ENCODE measurements at places on chromosomes 12 and 14.

GRCh38 chr12:122058549-122059149 is 19.9 kb upstream of the MLXIP start:
- DNase-seq, result no peak

DNA sequence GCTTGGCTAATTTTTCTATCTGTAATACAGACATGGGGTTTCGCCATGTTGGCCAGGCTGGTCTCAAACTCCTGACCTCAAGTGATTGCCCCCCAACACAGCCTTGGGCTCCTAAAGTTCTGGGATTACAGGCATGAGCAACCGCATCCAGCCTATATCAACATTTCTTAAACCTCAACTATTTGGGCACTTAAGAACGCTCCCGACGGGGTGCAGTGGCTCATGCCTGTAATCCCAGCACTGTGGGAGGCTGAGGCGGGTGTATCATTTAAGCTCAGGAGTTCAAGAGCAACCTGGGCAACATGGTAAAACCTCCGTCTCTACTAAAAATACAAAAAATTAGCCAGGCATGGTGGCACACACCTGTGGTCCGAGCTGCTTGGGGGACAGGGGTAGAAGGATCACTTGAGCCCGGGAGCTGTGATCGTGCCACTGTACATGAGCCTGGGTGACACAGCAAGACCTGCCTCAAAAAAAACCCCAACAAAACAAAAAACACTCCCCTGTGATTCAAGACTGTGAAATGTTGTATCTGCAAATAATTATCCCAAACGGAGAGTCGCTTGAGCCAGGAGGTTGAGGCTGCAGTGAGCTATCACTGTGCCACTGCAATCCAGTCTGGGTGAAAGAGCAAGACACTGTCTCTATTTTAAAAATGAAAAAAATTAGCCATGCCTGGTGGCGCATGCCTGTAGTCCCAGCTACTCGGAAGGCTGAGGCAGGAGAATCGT is 21.5 kb downstream of the PPTC7 start:
- DNase-seq, result no peak

- DNase-seq, result no peak
Measured at GRCh38 chr14:24204163-24205146, 1.0 kb upstream of the TSSK4 start.

GRCh38 chr14:58146399-58146798 is 5.6 kb downstream of the ARMH4 start:
- DNase-seq, result no peak

- no peak for DNase-seq
Measured at GRCh38 chr12:26095186-26095585, 29.7 kb downstream of the BHLHE41 start.

DNA sequence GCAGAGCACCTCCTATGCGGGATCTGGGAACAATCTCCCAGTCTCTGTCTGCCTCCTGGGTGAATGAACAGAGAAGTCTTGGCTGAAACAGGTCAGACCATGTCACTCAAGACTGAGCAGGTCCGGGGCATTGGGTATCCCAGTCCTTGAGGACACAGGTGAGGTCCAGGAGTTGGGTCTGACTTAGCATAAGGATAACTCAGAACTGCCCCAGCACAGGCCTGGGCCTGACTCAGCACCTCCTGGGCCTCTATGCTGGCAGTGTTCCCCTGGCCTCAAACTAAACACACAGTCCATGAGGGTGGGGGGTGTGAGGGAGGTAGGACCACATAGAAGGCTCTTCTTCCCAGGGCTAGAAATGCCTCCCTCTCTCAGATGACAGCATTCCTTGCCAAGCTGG is 1.5 kb upstream of the SDR9C7 start:
- no peak for DNase-seq

DNA sequence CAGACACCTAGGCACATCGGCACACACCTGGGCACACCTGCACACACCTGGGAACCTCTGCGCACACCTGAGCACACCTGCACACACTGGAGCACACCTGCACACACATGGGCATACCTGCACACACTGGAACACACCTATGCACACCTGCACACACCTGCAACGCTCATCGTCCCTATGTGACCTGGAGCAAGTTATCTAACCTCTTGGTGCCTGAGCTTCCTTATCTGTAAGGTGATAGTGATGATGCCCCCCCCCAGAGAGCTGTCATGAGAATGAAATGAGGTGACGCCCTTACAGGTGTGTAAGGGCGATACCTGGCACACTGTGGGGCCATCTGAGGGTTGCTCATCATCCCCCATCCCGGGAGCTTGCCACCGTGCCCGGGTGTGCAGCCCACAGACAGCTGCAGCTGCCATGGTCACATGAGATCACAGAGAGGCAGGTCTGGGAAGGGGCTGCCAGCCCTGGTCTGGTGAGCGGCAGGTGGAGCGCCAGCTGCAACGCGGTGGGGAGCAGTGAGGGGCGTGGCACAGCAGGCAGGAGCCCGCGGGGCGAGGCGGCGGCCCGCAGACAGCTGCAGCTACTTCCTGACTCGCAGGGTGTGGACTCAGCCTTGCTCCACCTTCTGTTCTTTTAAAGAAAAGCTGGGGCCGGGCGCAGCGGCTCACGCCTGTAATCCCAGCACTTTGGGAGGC is 59.9 kb upstream of the FBRSL1 start:
- DNase-seq, result peak; percentile 60

- no peak for DNase-seq
Measured at GRCh38 chr12:2212971-2213869, 160.4 kb downstream of the CACNA1C start.

DNA sequence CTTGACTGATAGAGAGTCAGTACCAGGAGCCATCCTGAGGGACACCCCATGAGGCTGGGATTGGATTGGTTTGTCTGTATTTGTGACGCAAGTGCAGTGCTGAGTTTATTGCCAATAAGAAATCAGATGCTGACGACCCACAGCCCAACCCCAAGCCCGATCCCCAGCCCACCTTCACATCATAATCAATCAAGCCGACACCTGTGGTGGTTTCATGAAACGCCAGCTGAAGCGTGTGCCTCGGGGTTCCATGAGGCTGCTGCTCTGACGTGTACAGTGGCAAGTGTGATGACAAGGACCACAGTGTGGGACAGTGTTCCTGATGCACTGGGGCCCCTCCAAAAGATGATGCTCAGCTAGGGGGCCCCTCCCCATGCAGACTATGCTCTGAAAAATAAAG is 62.1 kb upstream of the C14orf180 start:
- DNase-seq, result no peak

- no peak for DNase-seq
Measured at GRCh38 chr14:96829791-96830190, 32.6 kb downstream of the VRK1 start.

DNA sequence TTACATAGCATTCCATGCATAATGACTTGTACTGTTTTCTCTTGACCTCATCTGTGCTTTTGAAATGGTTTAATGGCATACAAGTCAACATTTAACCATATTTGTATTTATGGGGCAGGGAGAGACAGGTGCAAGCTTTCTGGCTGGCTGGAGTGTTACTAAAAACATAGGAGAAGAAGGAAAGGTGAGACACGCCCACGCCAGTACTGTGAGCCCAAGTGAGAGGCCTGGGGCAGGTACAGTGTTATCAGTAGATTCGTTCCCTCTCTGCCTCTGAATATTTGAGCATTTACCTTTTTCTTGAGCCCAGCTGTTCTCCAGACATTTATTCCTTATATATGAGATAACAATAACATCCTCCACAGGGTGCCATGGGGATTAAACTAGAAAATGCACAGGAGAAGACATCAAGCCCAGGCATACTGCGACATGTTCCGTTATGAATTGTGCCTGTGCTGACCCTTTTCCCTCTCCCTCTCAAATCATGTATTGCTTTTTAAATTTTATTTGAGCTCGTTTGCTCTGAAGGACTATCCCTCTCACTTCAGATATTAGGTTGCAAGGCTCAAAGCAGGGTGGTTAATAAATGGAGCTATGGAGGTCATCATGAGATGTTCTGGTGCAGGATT is 34.6 kb upstream of the TUBA1C start:
- DNase-seq, result no peak

DNA sequence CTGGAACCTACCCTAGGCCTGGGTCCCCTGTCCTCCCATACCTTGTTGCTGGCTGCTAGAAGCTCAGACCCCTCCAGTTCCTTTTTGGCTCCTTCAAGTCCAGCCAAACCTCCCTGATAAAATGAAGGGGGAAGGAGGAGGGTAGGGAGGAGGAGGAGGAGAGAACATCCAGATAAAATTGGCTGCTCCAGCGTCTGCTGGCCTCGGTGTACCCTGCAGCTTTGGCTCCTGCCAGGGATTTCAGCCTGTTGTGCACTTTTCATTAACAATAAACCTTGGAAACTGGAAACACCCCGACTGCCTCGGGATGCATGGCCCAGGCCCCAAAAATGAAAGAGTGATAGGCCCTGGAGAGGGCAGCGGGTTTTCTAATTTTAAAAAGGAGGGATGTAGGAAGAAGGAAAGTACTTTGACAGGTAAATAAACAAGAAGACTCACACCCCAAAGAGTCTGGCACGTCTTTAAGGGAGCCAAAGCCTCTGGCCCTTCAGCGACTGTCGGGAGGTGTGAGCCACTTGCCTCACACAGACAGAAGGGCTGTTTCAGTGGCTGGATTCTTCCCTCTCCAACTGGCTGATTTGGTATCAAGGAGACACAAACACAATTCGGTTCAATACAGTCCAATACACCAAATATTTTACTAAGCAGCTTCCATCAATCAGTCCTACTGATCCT is 49.8 kb downstream of the NUAK1 start:
- no peak for DNase-seq

DNA sequence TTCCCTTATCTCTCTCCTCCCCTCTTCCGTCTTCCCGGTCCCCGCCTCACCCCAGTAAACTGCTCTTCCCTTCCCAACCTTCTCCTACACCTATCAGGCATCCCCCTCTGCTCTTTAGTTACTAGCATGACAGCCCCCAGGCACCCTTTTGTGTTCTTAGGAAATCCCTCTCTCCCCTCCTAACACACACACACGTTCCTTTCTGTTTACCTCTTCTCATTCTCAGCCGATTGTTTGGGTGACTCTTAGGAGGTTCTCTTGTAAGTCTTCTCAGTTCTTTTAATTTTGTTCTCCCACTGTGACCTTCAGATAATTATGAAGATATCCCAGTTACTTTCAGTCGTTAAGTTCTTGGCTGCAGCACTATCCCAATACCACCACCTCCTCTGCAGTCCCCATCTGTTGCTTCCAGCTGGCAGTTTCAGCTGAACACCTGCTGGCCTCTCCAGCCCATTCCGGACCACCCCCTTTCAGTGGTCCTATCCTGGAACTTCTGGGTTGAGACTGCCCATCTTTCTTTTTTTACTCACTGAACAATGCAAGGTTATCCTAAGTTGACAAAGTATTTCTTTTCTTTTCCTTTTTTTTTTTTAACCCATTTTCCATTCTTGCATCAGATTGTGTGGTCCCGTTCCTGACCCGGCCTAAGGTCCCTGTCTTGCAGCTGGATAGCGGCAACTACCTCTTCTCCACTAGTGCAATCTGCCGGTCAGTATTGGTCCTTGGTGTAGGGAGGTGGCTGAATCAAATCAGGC is 711 bp downstream of the MARS1 start:
- DNase-seq, result no peak

GRCh38 chr12:71312768-71313403 is 126.7 kb upstream of the LGR5 start:
- DNase-seq, result no peak

- DNase-seq, result no peak
Measured at GRCh38 chr12:106767954-106768822, 6.3 kb upstream of the RIC8B start.

GRCh38 chr12:121438905-121439304 is 39.0 kb downstream of the RNF34 start:
- no peak for DNase-seq

- DNase-seq, result no peak
Measured at GRCh38 chr14:81268016-81268416, 47.3 kb upstream of the GTF2A1 start.

GRCh38 chr12:46938071-46938678 is 112.4 kb upstream of the SLC38A4 start:
- no peak for DNase-seq

GRCh38 chr12:31035967-31036665 is 37.5 kb upstream of the DDX11 start:
- no peak for DNase-seq

- DNase-seq, result no peak
Measured at GRCh38 chr12:124655048-124655697, 87.8 kb upstream of the NCOR2 start.

DNA sequence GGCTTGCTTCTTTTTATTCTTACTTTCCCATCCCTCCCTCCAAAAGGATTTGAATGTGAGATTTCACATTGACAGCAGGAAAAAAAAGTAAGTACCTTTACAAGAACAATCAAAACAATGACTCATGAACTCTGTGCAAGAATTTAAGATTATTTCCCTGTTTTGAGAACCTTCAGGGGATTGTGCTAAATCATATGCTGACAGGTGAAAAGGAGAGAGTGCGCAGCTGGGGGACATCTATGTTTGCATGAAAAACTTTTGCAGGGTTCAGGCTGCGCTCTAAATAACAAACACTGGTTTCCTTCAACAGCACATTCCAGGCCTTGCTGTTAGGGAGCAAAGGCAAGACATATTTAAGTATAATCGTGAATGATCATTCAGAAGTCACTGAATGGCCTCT is 27.3 kb downstream of the RERG start:
- no peak for DNase-seq

DNA sequence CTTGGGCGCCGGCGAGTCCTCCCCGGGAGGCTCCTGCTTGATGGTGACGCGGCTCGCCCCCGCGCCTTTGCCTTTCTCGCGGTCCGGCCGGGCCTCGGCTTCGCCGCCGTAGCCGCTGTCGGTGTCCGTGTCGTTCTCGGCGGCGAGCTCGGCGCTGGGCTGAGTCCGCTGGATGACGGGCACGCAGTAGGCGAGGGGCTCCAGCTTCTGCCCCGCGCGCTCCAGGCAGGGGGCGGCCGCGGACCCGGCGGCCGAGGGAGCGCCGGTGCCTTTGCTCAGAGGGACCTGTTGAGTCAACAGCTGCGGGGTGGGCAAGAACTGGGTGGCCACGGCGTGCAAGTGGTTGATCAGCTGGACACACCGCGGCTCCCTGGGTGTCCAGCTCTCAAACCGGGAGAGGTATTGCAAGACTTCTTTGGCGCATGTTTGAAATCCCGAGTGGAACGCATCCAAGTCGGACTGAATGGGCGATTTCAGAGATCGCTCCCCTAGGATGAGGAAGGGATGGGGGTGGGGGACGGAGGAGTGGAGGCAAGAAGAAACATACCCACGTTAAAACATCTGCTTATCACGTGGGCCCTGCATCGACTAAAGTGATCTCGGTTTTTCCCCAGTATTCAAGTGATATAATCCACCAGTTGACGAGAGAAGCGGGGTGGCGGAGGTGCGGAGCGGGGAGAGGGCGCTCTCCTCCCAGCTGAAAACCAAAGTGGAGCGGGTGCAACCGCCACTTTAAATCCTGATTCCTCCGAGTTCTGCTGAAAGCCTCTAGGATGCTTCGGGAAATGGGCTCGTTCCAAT is 2.0 kb downstream of the BHLHE41 start:
- DNase-seq, result no peak

DNA sequence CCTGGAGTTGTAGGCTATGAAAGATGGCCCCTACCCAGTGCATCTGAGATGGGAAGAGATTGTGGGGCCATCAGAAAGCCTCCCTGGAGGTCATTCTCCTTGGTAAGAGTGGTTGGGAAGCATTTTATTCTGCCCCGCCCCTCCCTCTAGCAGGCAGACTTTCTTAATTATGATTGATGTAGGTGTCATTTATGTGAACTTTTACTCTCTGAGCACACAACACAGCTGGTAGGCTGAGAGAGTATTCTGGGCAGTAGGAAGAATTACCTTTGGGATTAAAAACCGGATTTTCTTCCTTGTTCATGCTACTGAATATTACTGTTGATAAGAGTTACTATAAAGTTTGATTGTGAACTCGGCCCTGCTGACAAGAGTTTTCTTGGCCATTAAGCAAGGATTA is 266.8 kb downstream of the TTC6 start:
- no peak for DNase-seq
